ENCODE measurements at places on chromosomes 5 and 9.

DNA sequence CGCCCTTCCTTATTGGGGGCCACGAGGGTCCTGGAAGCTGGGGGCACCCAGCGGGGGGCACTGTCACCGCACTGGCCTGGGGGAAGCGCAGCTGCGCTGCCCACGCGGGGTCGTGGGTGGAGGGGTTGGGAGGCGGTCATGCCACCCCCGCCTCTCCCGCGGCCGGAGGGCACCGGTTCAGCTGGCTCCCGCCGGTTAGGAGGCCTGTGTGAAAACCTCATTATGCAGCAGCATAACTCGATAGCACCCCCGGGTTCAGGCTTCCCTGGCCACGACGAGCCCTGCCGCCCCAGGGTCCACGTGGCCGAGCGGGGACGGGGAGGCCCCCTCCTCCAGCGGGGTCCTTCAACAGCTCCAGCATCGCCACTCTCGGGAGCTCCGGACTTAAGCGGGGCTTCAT, 91.2 kb upstream of the ERCC6L2 start:
- no peak for DNase-seq

GRCh38 chr5:153168241-153168640, 322.2 kb upstream of the GRIA1 start:
- DNase-seq, result no peak

GRCh38 chr5:17445185-17445584, 52.8 kb upstream of the TAF11L2 start:
- no peak for DNase-seq

- DNase-seq, result no peak
Observed at GRCh38 chr9:3323714-3324113, 202.1 kb downstream of the RFX3 start.

DNA sequence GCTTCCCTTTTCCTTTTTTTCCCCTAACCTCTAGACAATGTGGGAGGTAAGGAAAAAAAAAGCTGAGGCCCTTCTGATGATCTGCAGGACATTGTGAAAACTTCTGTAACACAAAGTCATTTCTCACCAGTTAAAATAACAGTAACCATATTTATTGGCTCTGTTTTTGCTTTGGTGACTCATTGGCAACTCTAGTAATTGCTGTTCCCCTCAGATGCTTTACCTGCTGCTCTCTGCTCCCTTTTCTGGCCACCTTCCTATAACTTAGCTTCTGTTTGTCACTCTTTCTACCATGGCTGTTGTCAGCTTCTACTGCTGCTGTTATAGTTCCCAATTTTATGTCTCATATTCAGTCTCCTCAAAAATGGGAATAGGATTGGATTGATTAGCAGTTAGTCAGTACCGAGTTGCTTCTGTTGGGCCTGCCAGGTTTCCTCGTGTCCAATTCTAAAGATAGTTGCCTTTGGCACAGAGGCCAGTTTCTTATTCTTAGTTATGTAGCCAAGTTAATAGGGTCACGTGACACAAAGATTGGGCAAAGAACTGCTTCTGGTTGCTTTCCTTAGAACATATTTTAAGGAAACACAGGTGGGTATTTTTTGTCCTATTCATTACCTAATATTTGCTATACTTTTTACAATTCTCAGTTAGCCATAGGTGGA, 16.8 kb downstream of the SCAMP1 start:
- no peak for DNase-seq

- DNase-seq, result peak; percentile 78
Observed at GRCh38 chr5:139660105-139660922, 12.2 kb downstream of the CXXC5 start.

DNA sequence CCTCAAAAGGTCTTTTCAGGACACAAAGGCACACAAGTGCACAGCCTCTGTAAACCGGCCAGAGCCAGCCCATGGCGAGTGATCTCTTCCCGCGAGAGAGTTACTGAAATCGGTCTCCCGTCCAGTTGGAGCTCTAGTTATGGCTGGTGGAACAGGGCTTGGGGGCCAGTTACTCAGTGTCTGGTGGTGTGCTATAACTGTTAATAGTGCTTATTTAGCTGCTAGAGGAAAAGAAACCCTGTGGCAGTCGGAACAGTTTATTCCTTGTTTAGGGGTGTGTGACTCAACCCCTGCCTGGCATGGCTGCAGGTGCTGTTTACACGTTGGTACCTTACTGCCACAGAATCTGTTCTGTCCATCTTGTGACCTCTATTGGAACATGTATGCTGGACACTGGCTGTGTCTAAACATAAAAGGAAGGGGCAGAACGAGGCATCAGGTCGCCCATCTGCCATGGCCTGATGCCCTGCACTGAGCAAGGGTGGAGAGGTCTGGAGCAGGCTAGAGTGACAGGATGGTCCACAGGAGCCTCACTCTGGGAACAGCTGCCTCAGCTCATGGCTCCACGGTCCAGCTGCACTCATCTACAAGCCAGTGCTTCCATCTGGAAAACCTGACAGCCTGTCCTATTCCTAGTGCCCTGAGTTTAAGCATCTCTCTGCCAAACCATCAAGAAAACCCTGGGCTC, 49.6 kb upstream of the SIMC1 start:
- no peak for DNase-seq

DNA sequence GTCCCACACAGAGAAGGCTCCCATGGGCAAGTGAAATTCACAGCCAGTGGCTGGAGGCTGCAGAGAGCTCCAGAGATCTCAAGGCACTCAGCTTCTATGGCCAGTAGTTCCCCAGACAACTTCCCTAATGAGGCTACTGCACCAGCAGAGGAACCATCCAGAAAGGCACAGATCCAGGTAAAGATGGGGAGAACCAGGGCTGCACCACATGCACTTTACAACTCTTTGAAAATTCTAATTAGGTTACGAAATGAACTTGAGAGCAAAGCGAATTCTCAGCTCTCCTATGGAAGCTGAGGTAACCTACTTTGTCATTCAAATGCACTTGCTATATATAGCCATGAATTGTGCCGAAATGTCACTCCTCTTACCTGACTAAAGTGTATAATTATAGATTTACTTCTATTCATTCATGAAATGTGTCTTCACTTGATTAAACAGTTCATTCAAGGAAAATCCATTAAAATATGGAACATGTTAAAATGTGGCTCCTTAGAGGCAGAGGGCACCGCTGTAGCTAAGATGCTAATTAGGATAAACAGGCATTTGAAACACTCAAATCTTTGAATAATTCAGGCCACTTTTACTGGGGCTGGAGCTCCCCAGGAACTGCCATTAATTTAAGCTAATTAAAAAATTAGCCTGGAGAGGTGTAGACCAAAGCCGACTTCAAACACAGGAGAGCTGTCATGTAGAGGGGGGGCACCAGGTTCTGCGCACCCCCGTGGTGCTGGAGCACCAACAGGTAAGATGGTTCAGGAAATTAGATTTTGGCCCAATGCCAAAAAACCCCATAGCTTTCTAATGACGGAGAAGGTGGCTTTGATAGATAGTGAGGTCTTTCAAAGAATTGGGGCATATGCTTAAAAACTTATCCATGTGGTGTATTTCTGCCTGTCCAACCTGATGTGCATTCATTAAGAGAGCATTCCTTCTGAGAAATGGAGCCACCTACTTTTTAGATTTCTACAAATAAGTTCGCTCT, 204.1 kb downstream of the GABBR2 start:
- no peak for DNase-seq

DNA sequence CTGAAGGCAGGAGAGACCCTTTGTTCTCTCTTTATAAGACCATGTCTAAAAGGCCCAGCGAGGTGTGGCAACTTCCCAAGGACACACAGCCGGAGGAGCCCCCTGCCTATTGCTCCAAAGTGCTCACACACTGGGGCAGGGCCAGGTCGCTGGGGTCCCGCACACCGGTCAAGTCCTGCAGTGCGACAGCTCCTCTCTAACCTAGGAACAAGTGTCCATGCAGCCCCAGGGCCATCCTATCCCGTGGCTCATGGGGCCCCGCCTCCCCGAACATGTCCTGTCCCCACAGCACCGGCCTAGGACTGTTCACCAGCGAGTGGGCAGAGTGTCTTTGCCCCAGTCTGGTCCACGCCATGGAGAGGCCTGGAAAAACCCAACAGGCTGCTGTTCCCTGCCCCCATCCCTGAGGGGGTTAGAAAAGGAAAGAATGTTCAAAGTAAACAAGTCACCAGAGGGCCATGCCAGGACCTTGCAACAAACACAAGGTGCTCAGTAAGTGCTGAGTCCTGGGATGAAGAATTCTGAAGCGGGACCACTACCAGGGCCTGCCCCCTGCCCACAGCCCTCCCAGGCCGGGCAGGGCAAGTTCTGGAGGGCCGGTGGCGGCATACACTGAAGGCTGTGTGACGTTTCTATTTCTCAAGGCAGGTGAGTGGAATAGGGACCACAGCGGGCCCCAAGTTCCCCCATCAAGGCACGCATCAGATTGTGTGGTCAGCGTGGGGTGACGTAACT, 938 bp downstream of the NINJ1 start:
- no peak for DNase-seq

GRCh38 chr5:77644371-77645157, 6.1 kb upstream of the OTP start:
- DNase-seq, result no peak

GRCh38 chr9:96121136-96121535, 180.8 kb downstream of the HSD17B3 start:
- DNase-seq, result no peak

DNA sequence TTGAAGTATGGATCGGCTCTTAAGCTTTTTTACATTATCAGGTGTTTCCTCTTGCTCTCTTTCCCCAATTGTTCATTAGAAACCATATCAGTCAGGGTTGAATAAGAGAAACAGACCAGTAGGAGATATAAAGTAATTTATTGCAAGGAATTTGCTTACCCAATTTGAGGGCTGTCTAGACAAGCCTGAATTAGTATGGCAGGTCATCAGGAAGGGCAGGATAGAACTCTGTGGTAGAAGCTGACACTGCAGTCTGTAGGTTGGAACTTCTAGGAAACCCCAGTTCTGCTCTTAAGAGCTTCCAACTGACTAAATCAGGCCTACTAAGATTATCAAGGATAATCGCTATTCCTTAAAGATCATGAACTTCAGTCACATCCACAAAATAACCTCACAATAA, 24.3 kb downstream of the ISOC1 start:
- no peak for DNase-seq

GRCh38 chr5:65017636-65018035, 248.9 kb downstream of the CWC27 start:
- no peak for DNase-seq

- no peak for DNase-seq
Observed at GRCh38 chr5:16140944-16141343, 38.6 kb downstream of the MARCHF11 start.

DNA sequence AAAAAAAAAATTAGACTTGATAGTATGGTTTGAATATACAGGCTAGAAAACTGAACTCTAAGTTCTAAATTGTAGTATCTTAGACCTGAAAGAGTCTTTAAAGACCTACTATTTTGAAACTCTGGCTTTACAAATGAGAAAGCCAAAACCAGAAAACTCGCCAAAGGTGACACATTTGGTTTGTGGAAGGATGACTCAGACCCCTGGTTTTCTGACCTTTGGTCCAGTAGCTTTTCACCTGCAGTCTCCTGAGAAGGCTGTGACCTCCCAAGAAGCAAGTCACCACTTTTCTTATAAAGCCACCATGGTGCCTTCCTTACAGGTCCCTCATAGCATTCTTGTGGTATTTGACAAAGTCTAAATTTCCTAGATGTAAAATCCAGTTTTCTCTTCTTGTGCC, 102.1 kb upstream of the CEP78 start:
- DNase-seq, result no peak

GRCh38 chr9:69145144-69145715, 28.8 kb upstream of the TJP2 start:
- no peak for DNase-seq

GRCh38 chr5:125149110-125149509, 402.7 kb upstream of the ZNF608 start:
- DNase-seq, result no peak

- no peak for DNase-seq
Observed at GRCh38 chr5:88748666-88749065, 134.3 kb downstream of the MEF2C start.

- no peak for DNase-seq
Observed at GRCh38 chr5:74540622-74541021, 99.9 kb downstream of the ENC1 start.

GRCh38 chr9:6194934-6195333, 20.7 kb upstream of the IL33 start:
- DNase-seq, result no peak

DNA sequence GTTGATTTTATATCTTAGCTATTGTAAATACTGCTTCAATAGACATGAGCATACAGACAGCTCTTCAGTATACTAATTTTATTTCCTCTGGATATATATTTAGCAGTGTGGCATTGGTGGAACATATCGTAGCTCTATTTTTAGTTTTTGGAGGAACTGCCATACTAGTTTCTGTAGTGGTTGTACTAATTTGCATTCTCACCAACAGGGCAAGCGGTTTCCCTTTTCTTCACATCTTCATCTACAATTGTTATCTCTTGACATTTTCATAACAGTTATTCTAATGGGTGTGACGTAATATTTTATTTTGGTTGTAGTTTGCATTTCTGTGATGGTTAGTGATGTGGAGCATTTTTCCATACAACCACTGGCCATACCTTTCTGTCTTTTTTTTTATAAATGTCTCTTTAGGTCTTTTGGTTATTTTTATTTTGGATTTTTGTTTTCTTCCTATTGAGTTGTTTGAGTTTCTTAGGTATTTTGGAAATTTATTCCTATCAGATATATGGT, 32.5 kb downstream of the TAF11L14 start:
- no peak for DNase-seq

- DNase-seq, result no peak
Observed at GRCh38 chr9:16626577-16627130, 243.8 kb downstream of the BNC2 start.

DNA sequence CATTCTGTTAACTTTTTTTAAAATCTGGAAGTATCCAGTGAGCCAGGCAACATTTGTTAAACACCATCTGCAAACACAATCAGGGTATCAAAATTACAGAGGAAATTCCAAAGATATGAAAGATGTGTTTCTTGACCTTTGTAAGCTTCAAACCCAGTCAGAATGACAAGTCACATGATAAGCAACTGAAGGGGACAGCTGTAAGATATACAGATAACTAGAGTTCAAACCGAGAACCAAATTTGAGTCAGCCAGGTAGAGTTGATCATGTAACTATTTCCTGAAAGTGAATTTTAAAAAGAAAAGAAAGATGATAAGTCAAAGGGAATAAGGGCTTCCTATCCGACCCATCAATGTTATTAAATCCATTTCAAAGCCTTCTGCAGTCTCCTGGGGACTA, 196.2 kb downstream of the DEPDC1B start:
- no peak for DNase-seq

DNA sequence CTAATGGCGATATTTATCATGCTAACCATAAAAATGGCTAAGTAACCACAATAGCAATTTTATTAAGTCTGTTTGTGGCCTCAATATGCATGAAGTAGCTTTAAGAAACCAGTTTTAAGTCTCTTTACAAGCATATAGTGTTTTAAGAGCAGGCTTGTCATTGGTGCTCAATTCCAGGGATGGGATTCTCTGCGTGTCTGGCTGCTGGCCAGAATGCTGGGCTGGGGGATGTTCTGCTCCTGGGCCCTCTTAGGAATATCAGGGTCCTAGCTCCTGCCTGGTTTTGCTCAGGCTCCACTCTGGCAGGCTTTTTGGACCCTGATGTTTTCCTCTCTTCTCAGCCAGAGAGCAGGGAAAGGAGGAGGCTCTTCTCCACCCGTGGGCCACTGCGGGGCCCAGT, 127.2 kb downstream of the PDE8B start:
- no peak for DNase-seq

- no peak for DNase-seq
Observed at GRCh38 chr5:87850843-87851242, 417.8 kb downstream of the TMEM161B start.

GRCh38 chr5:14818931-14819790, 52.4 kb downstream of the ANKH start:
- DNase-seq, result no peak
